ENCODE measurements at places on chromosomes 16 and 17. TPM values are rescaled to one million over a fixed set of nuclear protein-coding genes. Genes with fewer than 3 reads are reported as not detected.

RNF166 gene
- 36.6 TPM for total RNA-seq

PYY gene
- total RNA-seq = not detected

ABCA8 gene
- 42.0 TPM for total RNA-seq

TANC2 gene
- 19.6 TPM for total RNA-seq

TOM1L1 gene
- total RNA-seq = 62.3 TPM

AGRP gene
- total RNA-seq = not detected

CRHR1 gene
- not detected for total RNA-seq

DNA sequence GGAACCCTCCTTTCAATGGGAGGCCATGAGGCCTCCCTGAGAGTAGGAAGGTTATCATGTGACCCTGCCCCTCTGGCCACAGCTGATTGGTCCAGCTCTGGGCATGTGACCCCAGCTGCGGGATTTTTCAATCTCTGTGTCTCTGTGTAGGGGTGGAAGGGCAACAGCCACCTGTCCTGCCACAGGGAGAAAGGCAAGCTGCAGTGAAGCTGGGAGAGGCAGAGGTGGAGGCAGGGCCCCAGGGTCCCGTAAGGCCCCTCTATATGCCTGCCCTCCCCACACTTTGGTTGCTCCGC lies 10.9 kb downstream of the DNAAF8 start:
- DNase-seq = no peak

DNA sequence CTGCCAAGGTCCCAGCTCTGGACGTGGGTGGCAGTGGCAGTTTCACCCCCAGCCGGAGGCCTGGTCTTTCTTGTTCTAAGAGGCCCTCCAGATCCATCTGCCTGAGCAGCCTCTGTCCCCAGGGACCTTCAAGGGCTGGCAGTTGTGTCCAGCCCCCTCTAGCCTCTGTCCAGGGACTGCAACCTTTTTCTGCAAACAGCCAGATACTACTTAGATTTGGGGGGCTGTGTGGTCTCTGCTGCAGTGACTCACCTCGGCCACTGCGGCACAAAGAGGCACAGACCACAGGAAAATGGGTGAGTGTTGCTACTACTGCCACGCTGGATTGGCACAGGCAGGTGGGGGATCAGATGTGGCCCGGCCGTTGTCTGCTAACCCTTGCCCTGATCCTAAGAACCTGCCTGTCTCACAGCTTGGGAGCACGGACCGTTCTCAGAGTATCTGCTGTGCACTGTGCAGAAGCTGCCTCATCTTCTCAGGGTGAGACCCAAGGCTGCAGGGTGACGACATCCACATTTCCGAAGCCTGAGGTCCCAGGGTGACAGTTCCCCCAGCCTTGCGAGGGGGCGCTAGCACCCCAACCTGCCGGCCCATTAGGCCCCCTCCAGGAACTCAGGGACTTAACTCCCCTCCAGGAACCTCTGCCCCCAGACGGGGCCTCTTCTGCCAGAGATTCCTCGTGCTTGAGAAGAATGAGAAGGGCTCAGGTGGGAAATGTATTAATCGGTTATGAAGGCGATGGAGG lies 27.6 kb downstream of the MXRA7 start:
- no peak for DNase-seq

DNA sequence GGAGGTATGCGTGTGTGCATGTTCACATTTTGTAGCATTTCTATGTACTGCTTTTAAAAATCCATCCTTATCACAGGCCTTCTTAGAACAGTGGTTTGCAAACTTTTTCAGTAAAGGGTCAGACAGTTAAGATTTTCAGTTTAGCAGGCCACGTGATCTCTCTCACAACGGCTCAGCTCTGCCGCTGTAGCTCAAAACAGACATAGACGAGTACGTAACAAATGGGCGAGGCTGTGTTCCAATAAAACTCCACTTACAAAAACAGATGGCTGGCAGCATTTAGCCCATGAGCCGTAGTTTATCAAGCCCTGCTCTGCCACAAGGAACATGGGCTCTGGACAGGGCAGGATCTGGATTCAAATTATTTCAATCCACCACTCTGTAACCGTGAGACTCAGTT lies 141.8 kb downstream of the XYLT1 start:
- DNase-seq = no peak

GRCh38 chr17:50204431-50204830 lies 3.0 kb upstream of the COL1A1 start:
- no peak for DNase-seq

DNA sequence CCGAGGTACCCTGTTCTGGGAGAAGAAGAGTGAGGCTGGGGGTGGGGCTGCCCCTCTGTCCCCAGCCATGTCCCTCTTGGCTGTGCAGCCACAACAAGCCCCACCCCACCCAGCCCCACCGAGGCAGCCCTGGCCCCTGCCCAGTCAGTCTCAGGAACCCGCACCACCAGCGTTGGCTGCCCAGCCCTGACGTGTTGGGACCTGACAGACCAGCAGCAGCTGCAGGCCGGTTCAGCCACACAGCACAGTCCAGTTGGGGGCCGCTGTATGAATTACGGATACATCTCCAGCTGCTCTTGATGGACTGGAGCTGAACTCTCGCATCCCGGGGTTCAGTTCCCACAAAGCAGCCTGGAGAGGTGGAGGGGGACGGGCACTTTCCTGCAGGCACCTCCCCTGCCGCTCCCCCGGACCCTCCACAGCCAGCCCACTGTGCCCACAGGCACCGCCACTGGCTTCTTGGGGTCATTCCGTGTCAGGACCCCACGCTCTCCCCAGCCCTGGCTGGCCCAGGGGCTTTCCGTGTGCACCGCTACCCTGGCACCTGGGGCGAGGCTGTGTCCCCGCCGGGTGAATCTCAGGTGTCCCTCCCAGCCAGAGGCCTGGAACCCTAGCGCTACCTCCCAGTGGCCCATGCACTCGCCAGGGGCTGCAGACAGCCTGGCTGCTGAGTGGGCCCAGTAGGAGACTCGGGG lies 7.1 kb downstream of the CDH15 start:
- no peak for DNase-seq

GRCh38 chr16:57800200-57801097 lies 1.8 kb downstream of the KIFC3 start:
- DNase-seq = no peak

DNA sequence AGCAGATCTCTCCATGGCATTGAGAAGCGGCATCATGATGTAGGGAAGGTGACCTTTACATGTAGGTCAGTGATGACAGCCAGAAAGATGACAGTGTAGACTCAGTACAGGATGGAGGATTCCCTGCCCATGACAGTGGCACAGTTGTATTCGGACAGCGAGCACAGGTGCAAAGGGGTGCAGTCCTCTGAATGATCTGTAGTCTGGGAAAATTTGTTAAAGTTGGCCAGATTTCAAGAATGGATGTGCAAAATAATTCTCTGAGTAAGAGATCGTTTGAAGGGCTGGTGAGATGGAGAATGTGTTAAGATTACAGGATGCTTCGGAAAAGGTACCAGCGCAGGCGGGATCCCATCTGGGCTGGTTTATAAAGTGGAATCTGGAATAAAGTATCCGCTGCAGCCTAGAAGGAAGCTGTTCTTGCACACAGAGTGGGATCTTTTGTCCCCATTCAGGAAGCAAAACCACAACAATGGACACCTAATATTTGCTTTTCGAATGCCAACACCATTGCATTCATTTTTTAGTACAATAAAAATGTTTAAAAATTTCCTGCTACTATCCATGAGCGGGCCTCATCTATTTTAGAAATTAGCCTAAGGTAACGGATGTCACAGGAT lies 101.2 kb downstream of the RPTOR start:
- DNase-seq = no peak

DNA sequence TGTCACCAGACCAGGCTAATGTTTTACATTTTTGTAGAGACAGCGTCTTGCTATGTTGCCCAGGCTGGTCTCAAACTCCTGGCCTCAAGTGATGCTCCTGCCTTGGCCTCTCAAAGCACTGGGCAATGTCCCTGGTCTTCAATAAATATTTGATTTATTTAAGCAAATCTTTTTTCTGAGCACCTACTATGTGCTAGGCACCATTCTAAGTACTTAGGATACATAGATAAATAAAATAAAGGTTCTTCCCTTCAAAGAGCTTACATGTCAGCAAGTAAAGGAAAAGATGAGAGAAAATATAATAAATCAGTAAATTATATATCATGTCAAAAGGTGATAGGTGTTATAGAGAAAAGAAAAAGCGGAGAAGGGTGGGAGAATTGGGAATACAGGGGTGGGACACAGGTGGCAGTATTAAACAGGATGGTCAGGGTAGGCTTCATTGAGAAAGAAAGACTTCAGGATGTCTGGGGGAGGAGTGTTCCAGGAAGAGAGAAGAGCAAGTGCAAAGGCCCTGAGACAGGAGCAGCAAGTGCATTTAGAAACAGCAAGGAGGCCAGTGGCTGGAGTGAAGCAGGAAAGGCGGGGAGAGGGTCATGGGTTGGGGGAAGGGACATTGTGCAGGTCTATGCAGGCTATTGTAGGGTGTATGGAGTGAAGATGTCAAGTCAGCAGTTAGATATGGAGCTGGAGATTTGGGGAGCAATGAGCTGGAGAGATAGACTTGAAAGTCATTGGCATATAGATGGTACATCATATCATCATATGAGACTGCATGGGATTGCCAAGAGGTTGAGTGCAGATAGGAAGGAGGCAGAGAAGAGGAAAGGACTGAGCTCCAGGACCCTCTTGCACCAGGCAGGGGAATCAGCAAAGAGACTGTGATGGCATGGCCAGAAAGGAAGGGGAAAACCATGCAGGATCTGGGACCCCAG lies 11.3 kb downstream of the ABCC3 start:
- DNase-seq = no peak

DNA sequence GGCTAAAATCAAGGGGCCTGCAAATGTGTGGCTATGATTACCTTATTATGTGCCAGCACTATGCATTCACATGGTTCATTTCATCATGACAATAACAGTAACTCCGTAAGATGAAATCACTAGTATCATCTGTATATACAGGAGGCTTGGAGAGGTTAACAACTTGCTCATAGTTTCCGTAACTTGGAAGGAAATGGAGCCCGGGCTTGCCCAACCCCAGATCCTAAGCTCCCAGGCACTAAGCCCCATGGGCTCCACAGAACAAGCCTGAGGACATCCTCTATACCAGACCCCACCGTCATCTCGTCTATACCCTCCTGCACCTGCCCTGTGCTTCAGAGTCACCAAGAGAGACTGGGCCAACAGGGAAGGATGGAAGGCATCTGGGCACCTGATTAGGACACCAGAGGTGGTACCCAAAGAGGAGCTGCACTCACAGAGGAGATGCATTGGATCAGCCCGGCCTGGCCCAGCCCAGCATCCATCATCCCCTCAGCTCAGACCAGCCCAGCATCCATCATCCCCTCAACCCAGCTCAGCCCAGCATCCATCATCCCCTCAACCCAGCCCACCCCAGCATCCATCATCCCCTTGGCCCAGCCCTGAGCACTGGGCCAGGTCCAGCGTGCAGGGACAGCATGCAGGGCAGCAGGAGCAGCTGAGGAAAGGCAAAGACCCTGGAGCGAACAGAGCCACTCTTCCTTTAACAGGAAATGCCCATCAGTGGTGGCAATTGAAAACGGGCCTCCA lies 28.5 kb downstream of the NSMCE1 start:
- no peak for DNase-seq

DNA sequence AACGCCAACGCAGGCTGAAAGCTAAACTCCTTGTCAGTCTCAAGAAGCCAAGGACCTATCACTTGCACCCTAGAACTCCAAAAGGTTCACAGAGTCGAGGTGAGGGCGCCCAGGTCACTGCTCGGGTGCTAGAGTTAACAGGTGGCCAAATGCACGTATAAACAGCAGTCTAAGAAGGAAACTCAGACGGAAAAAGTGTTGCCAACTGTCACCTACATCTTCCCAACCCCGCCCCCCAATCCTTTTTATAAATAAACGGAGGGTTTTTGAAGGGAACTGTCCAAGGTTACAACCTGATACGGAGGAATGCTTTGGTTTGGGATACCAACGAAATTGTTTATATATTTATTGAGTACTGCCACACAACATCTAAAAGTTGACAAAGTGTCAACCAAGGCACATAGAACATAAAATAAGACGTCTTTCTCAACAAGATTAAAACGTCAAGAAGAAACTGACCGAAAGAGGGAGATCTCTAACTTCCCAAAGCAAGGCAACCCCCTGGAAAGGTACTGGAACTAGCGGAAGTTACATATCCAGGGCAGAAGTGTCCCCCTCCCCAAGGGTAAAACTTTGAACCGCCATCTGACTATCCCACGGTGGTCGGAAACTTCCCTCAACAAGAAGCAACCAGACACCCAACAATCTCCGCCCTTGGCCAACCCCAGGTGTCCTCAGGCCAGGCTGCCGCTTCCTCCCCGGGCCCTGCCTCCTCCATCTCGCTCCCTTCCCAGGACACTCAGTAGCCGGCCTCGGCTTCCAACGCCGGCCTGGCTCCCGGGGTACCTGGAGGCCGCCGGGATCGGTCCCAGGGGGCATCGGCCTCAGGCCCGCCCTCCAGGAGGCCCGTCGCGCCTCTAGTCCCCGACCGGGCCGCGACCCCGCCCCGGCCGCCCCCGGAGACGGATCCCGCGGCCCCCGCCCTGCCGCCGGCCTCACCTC lies 982 bp downstream of the SPAG9 start:
- no peak for DNase-seq

DNA sequence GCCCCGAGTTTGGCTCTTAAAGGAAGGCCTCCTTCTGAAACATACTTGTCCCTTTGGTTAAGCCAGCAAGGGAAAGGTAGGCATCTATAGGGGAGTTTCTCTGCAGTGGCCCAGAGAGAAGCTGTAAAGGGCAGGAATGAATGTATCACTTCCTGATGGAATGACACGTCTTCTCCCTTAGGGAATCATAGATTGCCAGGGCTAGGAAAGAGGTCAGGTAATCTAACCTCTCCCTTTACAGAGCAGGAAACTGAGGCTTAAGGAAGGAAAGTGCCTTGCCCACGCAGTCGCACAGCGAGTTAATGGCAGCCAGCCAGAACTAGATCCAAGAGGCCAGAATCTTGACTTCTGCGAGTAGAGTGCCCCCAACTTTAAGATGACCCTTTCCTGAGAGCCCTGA lies 66.1 kb downstream of the NEUROD2 start:
- DNase-seq = no peak

DNA sequence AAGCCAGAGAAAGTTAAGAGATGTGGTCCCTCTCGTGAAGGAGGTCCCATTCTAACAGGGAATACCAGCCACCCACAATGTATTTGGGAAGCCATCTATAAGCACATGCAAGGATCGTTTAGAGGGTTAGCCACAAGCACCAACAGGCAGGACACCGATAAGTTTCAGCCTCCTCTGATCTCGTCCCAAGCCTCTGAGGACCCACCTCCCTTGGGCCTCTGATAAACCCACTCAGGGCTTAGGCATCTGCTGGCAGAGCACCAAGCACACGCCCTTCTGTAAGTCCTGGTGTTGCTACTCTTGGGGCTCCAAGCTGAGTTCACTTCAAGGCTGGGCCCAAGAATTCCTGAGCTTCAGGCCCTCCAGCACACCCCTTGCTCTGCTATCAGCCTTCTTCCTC lies 5.4 kb upstream of the PNPO start:
- no peak for DNase-seq

- no peak for DNase-seq
These were observed 1.4 kb upstream of the SUPT4H1 start for GRCh38 chr17:58353389-58353825.

- no peak for DNase-seq
These were observed 32.2 kb downstream of the CHP2 start for GRCh38 chr16:23786964-23787561.

DNA sequence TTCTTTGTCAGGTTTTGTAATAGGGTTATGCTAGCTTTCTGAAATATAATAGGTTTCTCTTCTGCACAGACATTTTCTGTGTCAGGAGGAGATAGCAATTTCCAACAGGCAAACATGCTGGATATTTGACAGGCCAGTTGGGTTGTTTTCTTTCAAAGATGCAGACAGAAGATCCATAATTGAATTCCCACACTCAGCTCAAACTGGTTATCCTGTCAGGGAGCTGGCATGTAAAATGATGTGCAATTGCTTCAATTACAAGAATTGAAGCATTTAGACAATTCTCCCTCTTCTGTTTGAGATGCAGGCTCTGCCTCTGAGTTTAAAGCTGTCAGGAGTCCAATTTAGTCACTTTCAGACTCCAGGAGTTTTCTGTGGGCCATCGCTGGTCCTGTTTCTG lies 146.2 kb upstream of the ZKSCAN2 start:
- DNase-seq = no peak

Measured in thoracic aorta (tissue), 2 donors.